Mesendoderm (in vitro differentiated cells): ENCODE measurements at places on chromosomes 13 and 19.

DNA sequence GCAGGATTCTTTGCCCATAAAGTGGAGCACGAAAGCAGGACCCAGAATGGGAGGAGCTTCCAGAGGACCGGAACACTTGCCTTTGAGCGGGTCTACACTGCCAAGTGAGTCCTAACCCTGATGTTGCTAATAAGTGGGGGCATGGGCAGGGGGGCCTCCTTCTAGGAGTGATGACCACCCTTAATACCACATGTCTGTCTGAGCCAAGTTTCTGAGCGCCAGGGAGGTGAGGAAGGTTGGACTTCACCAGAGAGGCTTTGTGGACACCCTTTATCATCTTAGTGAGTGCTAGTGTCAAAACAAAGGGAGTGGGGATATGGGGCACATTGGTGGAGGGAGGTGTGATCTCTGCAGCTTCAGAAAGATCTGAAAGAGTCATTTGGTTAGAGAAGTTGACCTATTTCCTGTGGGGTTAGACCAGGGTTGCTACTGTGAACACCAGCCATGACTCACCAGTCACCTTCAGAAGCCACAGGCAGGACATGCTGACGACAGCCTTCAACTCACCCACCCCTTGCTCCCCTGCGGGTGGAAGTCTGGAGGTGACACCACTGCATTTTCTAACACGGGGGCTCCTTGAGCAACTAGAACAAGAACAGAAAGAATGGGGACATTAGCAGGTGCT is 8.8 kb downstream of the ALOX5AP start:
- no peak for DNase-seq

DNA sequence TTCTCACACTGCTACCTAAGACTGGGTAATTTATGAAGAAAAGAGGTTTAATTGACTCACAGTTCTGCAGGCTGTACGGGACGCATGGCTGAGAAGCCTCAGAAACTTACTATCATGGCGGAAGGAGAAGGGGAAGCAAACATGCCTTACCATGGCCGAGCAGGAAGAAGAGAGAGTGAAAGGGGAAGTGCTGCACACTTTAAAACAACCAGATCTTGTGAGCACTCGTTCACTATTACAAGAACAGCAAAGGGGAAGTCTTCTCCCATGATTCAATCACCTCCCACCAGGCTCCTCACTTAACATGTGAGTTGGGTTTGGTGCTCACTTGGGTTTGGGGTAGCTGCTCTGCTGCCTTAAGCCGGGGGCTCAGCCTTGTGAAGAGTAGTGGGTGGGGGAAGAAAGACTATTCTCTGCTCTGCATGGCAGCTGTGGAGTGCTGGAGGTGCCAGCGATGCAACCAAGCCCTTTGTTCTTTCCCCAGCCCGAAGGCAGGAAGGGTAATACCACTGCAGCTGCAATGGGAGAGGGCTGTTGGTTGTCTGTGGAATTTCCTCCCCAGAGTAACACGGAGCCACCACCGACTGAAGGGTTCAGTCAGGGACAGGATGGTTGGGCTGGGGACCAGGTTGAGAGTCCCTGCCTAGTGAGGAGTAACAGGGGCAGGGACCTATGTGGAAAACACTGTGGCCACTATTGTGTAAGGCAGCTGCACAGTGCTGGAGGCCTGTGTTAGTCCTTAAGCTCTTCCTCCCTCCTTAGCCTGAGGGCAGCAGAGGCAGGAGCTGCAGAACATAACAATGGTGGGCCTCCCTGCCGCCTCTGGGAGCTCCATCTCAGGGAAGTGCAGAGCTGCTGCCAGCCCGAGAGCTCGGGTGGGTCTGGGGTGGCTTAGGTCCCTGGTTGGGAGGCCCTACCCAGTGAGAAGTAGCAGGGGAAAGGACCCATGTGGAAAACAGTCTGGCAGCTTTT is 1262.5 kb downstream of the EFNB2 start:
- DNase-seq, result peak; percentile 36

DNA sequence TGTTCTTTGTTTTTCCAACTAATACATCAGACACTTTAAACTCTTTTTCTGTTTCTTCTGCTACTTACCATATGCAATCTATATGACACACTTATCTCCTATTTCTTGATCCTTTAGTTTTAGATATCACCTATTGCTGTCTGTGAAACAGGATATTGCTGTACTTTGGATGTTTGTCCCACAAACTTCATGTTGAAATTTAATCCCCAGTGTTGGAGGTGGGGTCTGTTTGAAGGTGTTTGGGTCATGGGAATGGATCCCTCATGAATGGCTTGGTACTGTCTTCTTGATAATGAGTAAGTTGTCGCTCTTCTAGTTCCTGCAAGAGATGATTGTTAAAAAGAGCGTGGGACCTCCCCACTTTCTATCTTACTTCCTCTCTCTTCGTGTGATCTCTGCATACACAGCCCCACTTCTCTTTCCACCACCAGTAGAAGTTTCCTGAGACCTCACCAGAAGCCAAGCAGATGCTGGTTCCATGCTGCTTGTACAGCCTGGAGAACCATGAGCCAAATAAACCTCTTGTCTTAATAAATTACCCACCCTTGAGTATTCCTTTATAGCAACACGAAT is 244.2 kb downstream of the NHLRC3 start:
- no peak for DNase-seq

GRCh38 chr13:48862572-48862971 is 113.1 kb upstream of the FNDC3A start:
- no peak for DNase-seq

GRCh38 chr13:77874406-77874805 is 44.2 kb downstream of the EDNRB start:
- DNase-seq, result no peak

GRCh38 chr19:30047432-30047831 is 105.4 kb downstream of the URI1 start:
- no peak for DNase-seq

- peak; percentile 88 for DNase-seq
Observed at GRCh38 chr19:6378041-6378440, 2.3 kb upstream of the PSPN start.

DNA sequence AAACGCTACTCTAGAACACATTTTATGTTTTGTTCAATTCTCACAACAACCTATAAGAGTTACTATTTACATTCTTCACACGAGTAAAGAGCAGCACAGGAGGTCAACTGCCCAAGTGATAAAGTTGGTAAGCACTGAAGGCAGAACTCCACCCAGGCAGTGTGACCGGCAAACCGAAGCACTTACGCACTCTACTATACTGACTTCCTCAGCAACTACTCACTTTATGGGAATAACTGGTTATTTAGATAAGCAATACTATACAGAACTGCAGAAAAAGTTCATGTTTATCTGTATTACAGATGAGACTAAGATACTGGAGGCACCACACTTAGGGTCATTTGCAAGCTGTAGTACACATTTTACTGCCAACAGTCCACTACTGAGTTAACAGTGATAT is 28.8 kb downstream of the FOXO1 start:
- DNase-seq, result no peak

DNA sequence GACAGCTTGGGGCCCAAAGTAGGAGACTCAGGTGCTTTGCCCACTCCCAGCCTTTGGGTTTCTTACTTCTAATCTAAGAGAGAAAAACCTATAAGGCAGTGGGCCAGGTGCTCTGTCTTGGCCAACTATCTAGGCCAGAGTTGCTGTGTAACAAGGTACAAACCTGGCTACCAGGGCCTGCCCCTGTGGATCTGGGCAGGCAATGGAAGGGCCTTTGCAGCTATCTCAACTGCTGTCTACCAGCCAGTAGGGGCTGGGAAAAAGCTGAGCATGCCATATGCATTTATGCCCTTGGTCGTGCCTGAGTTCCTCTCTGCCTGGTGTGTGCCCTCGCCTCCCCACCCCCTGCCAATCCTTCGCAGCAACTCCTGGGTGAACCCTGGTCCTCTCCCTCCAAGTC is 16.7 kb upstream of the SERPINE3 start:
- no peak for DNase-seq

GRCh38 chr13:57632276-57633140 is 964 bp downstream of the PCDH17 start:
- peak; percentile 72 for DNase-seq

DNA sequence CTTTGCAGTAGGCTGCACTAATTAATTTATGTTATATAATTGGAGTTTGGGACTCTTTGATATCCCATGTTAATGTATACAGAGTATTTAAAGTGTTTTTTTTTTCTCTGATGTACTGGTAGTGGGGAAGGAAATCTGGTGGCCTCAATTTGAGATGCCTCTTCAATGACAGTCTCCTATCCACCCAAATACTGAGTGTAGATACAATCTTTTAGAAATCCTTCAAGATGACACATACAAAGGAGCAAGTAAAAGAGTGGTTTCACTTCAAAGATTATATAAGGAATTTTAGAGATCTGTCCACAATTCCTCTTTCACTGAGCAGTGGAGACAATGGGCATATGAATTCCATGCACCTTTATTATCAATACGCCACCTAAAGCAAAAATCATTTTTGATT is 15.1 kb downstream of the NALCN start:
- DNase-seq, result no peak

DNA sequence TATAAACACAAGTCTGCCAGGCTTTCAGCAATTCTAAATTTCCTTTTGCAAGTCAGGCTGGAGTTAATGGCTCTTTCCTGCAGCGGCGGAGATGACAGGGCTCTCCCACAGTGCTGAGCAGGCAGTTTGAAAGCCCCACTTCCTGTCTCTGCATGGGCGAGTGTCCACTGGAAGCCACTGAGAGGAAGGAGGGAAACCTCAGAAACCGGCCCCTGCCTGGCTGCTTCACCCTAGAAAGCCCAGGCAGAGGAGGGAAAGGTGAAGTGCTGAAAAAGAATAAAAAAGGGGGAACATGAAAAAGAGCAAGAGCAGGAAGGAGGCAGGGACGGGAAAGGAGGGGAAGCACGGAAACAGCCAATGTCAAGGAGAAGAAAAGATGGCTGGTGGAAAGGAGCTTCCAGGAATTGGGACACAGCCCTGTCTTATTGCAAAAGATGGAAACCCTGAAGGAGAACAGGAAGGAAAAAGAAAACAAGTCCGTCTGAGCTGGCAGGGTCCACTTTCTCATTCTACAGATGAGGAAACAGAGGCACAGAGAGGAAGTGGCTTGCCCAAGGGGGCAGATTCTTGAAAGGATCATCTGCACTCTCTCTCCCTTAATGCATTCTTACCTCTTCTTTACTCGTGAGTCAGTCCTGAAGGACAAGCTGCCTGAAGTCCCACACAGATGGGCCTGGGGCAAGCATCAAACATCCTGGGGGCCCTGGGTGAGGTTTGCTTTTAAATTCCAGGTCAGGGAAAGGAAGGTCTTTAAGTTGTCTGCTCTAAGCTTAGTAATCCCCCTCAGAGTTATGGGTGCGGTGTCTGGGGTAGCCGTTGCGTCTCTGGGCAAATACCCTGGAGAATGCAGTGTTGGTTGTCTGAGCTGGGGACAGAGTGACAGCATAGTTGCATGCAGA is 38.8 kb upstream of the ALOX5AP start:
- peak; percentile 44 for DNase-seq

DNA sequence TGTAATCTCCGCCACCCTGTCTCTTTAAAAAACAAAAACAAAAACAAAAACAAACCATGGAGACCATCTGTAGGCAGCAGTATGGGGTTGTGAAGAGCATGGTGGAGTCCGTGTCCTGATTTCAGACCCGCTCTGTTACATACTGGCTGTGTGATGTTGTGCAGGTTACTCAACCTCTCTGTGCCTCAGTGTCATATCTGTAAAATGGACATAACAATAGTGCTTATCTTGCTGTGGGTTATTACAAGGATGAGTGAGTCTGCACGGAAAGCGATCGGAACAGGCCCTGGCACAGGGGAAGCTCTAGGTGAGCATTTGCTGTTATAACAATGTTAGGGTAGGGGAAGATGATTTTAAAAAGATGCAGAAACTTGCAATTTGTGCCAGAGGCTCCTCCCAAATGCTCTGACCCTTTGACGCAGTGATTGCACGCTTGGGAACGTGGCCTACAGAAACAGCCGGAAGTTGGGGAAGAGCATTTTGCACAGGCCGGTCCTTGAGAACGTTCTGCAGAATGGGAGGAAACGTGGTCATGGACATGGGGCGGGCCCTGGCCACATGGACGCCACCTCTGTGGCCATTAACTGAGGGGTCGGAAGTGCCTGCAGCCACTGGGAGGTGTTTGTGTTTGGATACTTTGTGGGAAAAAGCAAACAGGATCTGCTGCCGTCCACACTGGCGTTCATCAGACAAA is 15.7 kb upstream of the SELENOW start:
- DNase-seq, result no peak
